Activated CD4-positive, alpha-beta T cell treated with anti-CD3 and anti-CD28 coated beads, Interleukin-2, amount 10 ng/mL, durations not matched to agents 24 days and 14 days (primary cell): ENCODE measurements at places on chromosomes 12 and 14. TPM values are rescaled to one million over a fixed set of nuclear protein-coding genes. Genes with fewer than 3 reads are reported as not detected.

DNA sequence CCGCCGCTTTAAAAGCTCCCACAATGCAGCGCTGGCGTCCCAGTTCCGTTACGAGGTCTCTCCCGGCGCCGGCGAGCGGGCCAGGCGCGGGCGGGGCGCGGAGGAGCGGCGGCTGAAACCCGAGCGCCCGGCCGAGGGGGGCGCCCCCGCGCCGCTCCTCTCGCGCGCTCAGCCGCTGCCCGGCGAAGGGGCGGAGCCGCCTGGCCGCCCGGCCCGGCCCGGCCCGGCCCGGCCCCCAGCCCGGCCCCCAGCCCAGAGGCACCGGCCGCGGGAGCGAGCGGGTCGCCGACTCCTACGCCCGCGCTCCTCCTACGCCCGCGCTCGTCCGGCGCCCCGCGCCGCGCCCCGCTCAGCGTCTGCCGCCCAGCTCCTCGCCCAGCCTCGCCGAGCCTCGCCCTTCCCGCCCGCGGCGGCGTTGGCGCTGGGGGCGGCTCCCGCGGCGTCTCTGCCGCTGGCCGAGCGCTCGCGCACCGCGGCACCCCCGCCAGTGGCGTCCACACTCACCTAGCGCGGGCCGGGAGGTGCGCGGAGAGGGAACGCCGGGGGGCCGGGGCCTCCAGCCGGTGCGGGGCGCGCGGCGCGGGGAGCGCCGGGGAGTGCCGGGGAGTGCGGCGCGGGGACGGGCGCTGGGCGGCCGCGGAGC is at the start of gene RASSF8:
Gene RASSF8 (plus strand): TSS at position 255 of the 643 bp plus-strand sequence. CDS start 96,662 bp downstream, outside the sequence.
- peak; percentile 72 for DNase-seq

GRCh38 chr12:115351514-115352077 is 667.6 kb upstream of the TBX3 start:
- no peak for DNase-seq

GRCh38 chr12:71562676-71563595 is 100.7 kb downstream of the ZFC3H1 start:
- no peak for DNase-seq

DNA sequence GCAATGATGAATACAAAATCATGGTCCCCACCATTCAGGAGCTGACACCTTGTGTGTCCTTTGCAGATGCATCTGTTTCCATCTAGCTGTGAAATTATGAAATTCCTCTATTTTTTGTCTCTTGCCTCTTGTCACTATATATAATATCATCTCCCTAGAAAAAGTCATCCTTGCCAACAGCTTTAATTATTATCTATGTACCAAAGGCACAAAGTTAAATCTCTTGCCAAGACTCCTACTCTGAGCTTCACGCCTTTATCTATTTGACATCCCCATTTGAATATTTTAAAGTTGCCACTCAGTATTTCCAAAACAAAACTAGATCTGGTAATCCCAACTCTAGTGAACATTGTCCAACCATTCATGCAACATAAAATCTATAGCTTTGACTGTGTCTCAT is 32.0 kb upstream of the PRB2 start:
- DNase-seq = no peak

DNA sequence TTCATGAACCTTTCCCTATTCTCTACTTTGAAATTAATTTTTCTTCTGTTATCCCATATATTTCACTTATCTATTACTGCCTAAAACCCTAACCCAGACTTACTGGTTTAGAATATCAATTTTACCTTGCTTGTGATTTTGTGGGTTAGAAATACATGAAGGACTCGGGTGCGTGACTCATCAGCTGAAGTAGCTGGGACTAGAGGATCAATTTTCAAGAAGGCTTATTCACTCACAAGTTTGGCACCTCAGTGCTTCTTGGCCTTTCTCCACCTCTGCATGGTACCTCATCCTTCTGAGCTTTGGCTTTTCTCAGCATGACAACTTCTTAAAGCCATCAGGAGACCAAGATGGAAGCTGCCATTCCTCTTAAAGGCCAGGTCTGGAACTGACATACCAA is 57.8 kb downstream of the TMEM117 start:
- peak; percentile 27 for DNase-seq

DNA sequence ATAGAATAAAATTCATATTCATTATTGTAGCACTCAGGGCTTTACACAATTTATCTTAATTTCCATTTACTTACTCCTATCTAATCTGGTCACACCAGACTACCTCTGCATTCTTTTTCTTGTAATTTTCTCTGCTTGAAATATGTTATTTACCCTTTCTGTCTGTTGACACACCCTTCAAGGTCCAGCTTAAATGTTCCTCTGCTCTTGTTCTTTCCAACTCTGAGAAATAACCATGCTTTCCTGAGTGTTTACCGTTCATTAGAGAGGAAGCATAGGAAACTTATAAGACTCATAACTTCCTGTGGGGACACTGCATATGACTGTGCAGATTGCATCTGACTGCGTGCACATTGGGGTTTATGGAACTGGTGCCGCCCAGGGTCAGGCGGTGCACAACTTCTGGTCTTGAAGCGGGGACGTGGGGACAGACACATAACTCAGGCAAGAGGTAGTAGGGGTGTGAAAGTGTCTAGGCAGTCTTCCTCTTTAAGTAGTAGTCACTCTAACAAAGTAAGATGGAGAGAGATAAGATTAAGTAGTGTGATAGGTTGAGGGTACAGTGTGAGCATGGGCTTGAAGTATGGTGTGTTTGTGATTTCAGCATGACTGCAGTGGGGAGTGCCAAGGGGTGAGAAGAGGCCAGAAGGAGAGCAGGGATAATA is 42.6 kb upstream of the FOXJ2 start:
- DNase-seq = peak; percentile 93

- DNase-seq = no peak
Observed at GRCh38 chr14:59085207-59085739, 103.2 kb upstream of the DAAM1 start.

- DNase-seq = peak; percentile 52
Observed at GRCh38 chr14:96576359-96576758, 74.2 kb downstream of the PAPOLA start.

- no peak for DNase-seq
Observed at GRCh38 chr12:52964556-52965336, 15.8 kb downstream of the KRT18 start.

The KLRC2 gene
- total RNA-seq = not detected in 2 replicates

The PLEK2 gene
- 0.95 and 1.7 TPM in 2 replicates for total RNA-seq

- no peak for DNase-seq
Observed at GRCh38 chr12:92295523-92295922, 149.9 kb upstream of the BTG1 start.

- no peak for DNase-seq
Observed at GRCh38 chr12:29051221-29051620, 97.9 kb upstream of the FAR2 start.
